ENCODE measurements at places on chromosomes 3 and 15.

DNA sequence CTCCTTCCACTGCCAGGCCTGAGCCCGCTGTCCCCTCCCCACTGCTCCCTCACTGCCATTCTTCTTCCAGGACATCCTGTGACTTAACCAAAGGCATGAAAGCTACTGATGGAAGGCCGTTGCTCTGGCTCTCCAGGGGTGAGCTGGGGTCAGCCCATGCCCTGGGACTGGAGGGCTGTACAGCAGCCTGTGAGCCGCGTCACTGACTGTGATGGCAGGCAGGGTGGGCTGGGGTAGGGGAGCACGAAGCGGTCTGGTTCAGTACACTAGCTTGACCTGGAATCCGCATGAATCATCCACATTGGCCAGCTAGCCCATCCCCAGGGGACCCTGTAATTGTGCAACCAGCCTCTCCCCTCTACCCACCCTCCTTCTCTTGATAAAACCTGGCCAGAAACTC, 30.8 kb downstream of the CORO2B start:
- DNase-seq, result no peak

- peak; percentile 92 for DNase-seq
Observed at GRCh38 chr3:13012221-13012691, 61.0 kb downstream of the IQSEC1 start.

DNA sequence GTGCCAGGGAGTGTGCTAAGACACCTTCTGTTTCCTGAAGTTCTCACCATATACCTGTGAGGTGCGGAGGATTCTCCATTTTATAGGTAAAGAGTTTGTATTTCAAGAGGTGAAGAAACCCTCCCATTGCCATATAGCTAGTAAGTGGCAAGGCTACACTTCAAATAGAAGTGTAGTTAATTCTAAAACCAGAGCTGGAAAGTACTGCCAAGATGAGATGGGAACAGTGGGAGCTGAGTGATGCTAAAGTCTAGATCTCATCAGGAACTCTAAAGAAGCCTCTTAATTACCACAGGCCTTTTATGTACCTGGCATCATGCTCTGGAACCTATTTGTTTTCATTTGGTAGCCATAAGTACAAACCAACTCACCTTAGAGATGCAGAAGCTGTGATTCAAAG, 98.6 kb upstream of the NUDT16 start:
- no peak for DNase-seq

GRCh38 chr3:32880225-32880624, 62.4 kb downstream of the TRIM71 start:
- no peak for DNase-seq

- DNase-seq, result no peak
Observed at GRCh38 chr3:172511783-172512762, 11.2 kb downstream of the TNFSF10 start.

DNA sequence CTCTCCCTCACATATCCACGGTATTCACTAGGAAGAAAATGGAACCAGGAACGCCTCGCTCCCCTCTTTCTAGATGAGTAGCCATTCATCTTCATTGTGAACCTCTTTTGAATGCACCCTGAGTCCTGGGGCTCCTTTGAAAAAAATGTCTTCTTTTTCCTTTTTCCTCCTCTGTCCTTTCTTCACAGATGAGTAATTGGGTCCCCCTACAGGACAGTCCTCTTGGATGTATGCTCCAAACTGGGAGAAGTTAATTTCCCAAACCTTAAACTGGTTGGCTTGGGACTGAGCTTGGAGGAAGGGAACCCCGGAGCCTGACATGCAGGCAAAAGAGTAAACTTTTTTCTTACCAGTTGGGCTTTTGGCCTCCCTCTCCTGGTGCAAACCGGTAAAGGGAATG, 108.8 kb downstream of the DPH6 start:
- DNase-seq, result no peak

- DNase-seq, result no peak
Observed at GRCh38 chr3:189508784-189509501, 122.2 kb upstream of the TP63 start.

- DNase-seq, result no peak
Observed at GRCh38 chr3:52798978-52799476, 4.4 kb downstream of the ITIH3 start.

GRCh38 chr3:47421741-47422649, 41.2 kb downstream of the PTPN23 start:
- DNase-seq, result no peak

DNA sequence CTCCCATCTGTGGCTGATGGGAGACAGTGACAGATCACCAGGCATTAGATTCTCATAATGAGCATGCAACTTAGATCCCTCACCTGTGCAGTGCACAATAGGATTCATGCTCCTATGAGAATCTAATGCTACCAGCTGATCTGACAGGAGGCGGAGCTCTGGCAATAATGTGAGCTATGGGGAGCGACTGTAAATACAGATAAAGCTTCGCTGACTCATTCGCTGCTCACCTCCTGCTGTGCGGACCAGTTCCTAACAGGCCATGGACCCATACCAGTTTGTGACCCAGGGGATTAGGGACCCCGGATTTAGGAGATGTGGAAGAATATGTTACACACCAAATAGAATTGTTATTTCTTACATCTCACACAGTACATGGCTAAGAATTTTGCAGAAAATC, 6.7 kb downstream of the ARGFX start:
- DNase-seq, result no peak

DNA sequence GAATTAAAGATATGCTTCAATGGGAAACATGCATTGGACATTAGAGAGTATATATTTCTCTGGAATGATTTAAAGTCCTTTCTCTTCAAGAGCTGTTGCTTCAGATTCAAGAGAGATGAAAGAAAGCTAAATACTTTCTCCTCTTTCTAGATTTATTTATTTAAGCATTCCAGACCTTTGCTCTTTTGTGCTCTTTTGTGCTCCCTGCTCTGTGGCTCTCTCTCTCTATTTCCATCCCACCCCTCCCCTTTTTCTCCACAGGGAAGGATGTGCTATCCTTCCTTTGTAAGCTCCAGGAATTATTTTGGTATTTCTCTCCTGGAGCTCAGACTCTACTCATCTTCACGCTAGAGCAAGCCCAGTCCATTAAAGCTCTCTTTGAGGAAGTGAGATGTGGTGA, 871.9 kb upstream of the GBE1 start:
- no peak for DNase-seq

DNA sequence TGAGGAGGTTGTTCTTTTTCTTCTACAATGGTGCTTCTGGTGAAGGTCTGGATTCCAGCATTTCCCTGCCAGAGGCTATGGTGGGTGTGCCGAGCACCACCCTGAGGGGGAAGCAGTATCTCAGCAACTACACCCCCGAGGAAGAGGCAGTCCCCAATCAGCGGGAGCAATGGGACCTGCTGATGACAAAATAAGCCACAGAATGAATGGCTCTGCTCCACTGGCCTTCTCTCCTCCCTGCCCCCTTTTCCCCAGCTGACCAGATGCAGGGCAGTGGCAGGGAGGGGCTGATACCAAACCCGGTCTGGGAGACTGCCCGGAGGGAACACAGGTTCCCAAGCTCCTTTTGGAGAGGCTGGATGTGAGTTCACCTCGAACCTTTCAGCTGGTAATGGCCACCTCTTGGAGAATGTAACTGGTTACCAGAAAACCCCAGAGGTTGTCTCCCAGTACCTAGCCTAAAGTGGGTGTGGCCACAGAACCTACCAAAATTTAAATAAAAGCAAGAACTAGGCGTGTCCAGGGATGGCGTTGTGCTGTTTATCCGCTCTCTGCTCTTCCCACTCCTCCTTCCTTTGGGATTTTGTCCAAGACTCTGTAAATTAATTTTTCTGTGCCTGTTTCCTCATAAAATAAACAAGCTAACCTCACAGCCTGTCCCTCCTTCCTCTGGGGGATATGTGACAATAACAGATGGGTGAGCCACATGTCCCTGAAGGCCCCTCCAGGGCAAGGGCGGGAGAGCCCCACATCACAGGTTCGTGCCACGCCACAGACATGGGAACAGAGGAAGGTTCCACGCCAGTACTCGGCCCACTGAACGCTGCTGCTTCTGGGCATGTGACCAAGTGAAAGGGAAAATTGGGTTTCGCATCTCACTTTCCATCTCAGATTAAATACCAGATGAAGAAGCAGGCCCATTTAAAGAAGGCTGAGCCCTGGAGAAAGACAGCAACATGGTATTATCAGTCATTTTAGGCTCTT, 35.1 kb upstream of the SPTBN5 start:
- DNase-seq, result no peak

DNA sequence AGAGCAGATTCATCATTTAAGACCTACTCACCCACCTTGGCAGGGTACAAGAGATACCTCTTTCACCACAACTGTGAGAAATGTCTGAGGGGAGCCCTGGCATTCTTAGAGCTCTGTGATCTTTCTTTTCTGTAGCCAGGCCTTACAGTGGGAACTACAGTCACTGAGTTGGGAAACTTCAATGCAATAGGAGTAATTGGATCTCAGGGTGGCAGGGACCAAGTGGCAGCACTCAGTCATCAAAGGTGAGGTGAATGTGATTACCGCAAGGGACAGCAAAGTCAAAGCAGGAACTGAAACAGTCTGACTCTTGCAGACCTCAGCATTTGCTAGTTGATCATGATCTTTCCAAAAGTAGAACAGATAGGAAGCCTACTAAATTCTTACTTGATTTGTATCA, 7.2 kb upstream of the MCF2L2 start:
- no peak for DNase-seq

GRCh38 chr3:183911763-183912506, 27.3 kb upstream of the PARL start:
- no peak for DNase-seq

DNA sequence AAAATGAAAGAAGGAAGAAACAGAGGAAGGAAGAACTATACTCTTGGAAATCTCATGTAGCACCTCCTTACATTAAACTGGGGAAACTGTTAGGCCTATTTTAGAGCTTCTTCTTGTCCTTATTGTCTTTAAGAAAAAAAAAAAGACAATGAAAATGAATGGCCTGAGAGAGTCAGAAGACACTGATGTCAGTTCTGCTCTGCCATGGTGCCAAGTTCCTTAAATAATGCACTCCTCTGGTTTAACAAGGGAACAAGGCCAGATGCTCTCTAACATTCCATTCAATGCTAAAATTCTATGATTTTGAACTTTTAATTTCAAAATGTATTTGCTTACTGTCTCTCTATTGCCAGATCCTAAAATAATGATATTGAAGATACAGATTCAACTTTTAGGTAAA, 4.4 kb upstream of the MBNL1 start:
- DNase-seq, result no peak

DNA sequence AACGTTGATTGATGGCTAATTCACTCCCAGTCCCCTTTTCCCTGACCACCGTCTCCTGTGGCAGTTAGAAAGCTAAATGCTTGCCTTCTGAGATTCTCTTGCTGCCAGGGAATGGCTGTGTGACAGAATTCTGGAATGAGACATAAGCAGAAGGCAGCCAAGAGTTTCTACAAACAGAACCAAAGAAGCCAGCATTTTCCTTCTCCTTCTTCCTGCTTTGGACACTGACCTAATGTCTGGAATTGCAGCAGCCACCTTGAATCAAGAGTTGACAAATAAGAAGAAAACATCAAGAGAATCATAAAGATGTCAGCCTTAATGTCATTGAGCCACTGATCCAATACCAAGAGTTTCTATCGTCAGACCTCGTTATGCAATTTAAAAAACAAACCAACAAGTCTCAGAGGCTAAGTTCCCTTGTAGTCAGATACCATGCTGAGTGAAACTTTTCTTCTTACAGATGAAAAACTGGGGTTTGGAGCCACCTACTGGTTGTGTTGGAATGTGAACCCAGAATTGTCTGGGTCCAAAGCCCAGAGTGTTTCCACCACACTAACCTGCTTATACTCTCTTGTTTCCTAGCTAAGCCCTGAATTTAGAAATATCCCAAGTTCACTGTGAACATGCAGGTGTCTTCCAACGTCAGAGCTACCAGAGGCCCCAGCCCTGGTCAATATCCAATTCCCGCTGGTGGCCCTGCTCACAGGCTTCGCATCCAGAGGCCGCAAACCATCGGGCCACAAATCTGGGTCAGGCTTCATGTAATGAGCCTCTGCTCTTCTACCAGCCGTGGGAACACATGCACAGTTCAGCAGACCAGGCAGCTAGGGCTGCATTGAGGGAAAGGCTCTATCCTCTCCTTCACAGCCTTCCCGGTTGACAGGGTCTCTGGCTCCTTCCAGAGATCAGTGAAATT, 42.5 kb downstream of the MCF2L2 start:
- no peak for DNase-seq

DNA sequence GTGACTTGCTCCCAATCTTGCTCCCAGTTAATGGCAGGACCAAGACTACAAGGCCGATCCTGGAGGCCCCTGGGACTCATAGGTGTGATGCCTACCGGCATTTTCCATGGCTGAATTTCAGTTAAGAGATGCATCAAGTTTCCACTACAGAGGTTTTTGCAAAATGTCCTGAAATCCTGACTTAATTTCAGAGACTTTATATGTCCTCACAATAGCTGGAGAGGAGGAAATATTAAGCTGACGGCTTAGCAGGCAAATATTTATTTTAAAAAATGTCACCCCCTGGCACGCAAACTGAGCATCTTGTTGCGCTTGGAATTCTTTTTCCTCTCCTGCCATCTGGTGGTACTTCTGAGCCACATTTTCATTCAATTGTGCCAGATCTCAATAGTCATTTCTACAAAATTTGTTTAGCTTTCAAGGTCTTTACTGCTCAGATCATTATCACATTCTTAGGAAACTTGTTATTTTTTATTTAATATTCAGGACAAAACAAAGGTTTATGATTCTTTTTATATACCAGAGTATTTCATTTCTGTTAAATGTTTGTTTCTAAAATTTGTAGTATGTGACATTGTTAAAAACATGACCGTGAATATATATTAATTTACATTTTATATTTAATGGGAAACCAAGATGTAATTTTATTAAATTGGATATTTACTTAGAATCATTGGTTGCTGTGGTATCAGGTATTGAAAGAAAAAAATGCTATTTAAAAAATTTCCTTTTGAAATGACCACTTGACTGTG, 189.2 kb upstream of the THRB start:
- DNase-seq, result peak; percentile 65

DNA sequence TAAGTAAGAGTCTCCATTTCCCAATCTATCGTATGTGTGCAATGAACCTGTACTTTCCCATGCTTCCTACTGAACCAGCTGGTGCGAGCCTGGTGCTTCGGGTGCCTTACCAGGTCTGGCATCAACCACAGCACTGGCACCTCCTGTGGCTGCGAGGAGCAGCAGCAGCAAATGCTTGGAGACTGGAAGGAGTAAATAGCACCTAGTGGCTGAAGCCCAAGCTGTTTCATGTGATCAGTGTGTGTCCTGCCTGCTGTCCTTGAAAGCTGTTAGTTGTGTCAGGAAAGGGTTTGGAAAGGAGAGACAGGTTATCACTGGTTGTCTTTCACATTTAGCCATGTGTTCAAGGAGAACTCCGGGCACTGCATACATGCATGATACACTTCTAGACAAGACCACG, 31.8 kb downstream of the PCOLCE2 start:
- no peak for DNase-seq

GRCh38 chr3:58584690-58585004, 7.5 kb upstream of the FAM107A start:
- no peak for DNase-seq

DNA sequence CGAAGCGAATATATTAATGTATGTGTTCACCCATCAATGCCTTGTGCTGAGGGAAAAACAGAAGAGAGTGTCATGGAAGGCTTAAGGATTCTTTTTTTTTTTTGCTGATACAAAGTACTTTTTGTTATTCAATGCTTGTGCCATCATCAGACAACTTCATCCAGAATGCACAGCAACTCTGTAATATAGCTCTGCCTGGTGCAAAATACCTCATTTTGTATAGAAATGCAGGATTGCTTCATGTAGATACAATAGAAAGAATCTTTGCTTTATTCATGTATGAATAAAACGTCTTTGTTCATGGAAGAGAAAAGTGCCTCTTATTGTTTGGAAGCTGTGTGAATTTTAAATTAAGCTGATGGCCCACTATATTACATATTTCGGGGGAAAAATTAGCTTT, 62.9 kb downstream of the SH3GL3 start:
- no peak for DNase-seq

Data from left lung (tissue), 14 donors.